WTC11 (cell line): ENCODE measurements at places on chromosomes 11 and 22.

DNA sequence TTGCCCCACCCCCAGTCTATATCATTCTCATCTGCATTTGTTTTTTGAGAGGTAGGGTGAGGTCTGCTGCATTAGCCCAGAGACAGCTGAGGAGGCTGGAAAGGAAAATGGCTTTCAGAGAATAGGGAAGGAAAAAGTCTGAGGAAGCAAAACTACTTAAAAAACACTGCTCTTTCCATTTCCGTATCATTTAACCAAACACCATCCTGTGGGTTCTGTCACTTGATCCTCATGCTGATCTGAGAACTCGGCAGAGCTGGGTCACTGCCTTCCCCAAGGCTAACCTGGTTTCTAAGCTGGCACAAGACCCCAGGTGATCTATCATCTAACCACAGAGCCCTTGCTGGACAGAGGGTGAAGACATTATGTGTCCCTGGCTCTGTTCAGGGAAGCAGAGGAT, 1.2 kb downstream of the FOLR2 start:
- DNase-seq: no peak

GRCh38 chr11:68997995-68998348, 15.1 kb downstream of the MRGPRF start:
- no peak for DNase-seq

DNA sequence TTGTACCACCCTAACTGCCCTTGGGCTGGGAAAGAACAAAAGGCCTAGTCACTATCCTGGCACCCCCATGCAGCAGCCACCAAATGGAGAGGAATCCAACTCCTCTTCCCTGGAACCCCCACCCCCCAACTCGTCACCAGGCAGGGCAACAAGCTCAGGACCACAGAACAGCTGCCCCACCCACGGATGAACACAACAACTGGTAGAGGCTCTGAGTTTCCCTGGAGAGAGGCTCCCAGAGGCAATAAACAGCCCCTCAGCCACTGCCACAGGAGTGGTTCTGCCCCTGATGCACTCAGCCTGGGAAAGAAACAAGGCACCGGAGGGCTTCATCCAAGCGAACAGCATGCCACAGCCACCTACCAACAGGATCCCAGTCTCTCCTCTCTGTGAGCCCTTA, 778.4 kb upstream of the FAT3 start:
- no peak for DNase-seq

DNA sequence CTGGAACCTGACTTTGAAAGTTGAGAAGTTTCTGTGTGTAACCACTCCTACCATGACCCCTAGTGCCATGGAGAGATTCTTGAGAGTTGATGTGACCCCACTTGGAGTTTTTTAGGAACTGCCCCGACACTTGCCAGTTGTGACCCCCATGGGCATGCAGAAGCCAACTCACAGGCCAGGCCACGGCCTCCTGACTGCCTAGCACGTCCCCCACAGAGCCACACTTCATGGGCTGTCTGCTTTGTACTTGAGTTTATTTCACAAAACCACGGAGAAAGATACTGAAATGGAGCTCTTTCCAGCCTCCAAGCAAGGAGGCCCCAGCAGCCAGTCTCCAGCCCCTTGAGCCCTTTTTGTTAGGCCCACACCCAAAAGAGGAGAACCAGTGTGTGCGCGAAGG, 8.4 kb downstream of the CYB5R2 start:
- DNase-seq: no peak

GRCh38 chr22:22759371-22759770, 115.0 kb downstream of the GGTLC2 start:
- DNase-seq: no peak

GRCh38 chr11:121557348-121557747, 104.6 kb upstream of the SORL1-AS1 start:
- no peak for DNase-seq

DNA sequence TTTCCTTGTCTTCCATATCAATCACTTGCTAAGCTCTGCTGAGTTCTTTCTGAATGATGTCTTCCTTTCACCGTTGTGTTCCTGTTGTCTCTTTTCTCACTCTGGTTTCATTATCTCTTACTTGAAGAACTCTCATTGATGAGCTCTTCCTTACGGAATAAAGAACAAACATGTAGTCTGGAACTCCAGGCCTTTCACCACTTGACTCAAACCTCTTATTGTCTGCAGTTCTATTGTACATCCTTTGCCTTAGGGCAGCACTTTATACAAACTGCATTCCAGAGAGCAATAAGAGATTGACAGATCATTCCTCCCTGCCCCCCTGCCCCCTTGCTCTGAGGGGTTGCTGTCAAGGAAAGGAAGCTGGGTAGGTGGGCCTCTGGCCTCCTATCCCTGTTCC, 517.4 kb downstream of the TMEM135 start:
- DNase-seq: no peak

GRCh38 chr11:31601635-31602282, 92.2 kb downstream of the ELP4 start:
- DNase-seq: no peak

DNA sequence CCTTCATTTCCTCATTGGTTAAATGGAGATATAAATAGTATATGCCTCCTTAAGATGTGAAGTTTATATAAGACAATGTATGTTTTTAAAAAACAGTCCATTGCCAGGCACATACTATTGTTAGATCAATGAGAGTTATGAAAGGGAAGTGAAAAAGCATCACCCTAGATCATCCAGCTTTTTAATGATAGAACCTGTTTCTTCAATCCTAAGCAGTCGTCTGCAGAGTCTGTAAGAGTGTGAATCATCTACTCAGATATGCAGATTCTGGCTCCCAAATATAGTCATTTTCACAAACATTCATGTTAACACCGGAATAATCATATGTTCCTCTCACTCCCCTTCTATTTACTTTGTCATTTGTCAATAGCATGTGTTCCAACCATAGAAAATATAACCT, 65.3 kb upstream of the SLN start:
- DNase-seq: no peak

GRCh38 chr11:34204396-34205279, 99.2 kb downstream of the NAT10 start:
- DNase-seq: no peak

DNA sequence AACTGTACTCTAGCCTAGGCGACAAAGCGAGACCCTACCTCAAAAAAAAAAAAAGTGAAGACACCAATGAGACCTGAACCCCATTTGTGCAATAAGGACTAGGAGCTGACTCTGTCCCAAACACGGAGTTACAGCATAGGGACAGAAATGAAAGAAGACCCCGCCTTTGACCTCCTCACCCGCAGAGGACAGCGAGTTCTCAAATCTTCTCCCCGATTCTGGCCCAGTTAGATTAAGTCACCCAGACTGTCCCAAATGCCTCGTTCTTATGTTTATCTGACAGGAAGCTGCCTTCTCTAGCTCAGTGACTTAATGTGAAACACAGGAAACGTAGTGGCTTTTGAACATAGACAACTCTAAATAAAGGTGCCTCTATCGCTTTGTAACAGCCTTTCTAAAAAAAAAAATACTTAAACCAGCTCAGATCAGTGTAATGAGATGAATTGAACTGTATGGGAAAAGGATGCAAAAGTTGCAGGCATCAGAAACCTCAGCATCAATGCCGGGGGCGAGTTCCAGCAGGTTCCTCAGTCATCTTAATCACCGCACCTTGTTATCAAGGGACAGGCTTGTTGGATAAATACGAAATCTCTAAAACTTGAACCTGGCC, 10.6 kb downstream of the MYH9 start:
- no peak for DNase-seq

DNA sequence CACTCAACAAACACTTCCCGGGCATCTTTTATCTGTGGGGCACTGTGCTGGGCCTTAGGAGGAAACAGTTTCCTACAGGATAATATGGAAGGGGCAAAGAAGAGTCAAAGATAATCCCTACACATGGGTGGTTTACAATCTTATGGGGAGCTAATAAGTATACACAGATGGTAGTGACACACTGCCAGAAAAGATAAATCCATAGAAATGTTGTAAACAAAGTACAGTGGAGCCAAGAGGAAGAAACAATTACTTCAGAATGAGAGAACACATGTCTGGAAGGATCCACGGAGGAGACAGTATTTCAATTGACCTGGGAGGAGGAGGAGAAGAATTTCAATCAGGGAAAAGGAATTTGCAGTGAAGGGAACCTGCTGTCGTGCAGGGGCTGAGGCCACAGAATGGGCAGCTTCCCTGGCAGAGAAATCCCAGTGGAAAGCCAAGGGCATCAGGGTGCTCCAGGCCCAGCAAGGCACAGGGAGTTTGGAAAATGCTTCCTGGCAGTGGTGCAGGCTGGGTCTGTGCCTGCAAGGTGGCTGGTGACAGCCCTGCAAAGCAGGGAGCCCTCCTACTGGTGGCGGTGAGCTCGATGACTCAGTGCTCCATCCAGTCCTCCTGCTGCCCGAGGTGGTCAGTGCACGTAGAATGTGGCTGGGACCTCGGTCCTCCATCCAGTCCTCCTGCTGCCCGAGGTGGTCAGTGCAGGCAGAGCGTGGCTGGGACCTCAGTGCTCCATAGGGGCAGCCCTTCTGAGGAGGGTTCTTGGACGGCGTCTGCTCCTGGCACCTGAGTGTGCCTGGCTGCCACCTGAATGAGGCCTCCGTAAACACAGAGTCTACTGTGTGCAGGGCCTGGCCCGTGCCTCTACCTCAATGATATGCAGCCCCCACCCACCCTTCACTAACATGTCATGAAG, 444.3 kb upstream of the B3GAT1 start:
- DNase-seq: no peak

GRCh38 chr11:124756753-124757227, 4.7 kb upstream of the VSIG2 start:
- DNase-seq: no peak

GRCh38 chr11:126619516-126619915, 264.0 kb downstream of the ST3GAL4 start:
- no peak for DNase-seq
